ENCODE measurements at places on chromosomes 1 and 21.

- no peak for DNase-seq
These were observed 979 bp downstream of the PIGM start for GRCh38 chr1:160030657-160031364.

- DNase-seq: no peak
These were observed 4.2 kb upstream of the OTUD3 start for GRCh38 chr1:19877821-19878636.

DNA sequence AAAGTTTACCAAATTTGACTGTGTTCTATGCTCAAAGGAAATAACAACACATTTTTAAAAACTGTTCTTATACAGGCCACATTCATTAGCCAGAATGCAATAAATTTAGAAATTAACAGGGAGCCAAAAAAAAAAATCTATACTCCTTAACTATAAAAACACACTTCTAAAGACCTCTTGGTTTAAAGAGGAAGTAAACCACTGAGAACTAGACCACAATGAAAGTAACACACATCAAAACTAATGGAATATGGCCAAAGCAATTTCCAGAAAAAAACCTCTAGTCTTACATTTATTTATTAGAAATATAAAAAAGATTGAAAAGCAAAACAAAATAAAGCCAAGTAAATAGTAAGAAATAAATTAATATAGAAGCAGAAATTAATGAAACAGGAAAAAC is 48.9 kb upstream of the GADD45A start:
- no peak for DNase-seq

- no peak for DNase-seq
These were observed 2.4 kb downstream of the ACTA1 start for GRCh38 chr1:229431284-229432115.

GRCh38 chr1:8410791-8411190 is 92.9 kb downstream of the SLC45A1 start:
- peak; percentile 62 for DNase-seq

- DNase-seq: no peak
These were observed 6.2 kb upstream of the KLF18 start for GRCh38 chr1:44147582-44147981.

GRCh38 chr1:180921386-180921785 is 8.7 kb downstream of the KIAA1614 start:
- DNase-seq: no peak

- DNase-seq: peak; percentile 71
These were observed 46.0 kb upstream of the POFUT2 start for GRCh38 chr21:45333583-45334121.

DNA sequence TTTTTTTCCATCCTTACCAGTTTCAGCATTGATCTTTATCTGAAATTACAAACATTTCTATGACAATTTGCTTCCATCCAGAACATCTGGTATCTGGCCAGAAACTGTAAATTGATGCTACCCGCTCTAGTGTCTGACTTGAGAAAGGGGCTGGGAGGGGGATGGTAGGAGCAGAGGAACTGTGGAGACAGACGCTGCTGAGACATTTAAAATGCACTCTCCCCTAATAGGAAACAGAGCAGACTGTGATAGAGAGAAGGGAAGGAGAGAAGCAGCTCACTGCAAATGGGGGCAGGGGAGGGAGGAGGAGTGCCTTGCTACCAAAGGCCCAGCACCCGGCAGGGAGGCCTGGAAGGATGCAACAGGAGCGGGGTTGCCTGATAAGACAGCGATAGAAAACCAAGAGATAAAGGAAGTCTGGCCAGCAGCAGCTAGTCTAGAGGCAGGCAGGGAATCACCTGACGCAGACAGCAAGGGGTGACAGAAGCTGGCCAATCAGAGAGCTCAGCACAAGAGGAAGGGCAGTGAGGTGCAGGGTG is 195.5 kb upstream of the NFIA start:
- DNase-seq: peak; percentile 16

DNA sequence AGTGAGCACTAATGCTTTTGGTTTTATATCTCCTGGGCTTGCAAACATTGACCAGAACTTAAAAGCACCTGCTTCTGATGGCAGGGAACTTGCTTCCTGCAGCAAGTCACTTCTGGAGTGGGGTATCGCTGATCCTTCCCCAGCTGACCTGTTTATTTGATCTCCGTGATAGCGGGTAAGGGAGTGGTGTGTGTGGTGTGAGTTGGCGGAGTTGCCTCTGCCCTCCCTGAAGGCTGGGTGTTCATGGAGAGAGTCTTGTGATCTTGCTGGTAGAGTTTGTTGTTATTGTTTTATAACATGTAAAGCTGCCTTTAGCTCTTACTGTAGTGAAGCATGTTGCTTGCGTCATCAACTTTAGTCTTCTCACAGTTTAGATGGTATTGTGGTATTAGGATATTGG is 3.9 kb downstream of the MFN2 start:
- DNase-seq: no peak

DNA sequence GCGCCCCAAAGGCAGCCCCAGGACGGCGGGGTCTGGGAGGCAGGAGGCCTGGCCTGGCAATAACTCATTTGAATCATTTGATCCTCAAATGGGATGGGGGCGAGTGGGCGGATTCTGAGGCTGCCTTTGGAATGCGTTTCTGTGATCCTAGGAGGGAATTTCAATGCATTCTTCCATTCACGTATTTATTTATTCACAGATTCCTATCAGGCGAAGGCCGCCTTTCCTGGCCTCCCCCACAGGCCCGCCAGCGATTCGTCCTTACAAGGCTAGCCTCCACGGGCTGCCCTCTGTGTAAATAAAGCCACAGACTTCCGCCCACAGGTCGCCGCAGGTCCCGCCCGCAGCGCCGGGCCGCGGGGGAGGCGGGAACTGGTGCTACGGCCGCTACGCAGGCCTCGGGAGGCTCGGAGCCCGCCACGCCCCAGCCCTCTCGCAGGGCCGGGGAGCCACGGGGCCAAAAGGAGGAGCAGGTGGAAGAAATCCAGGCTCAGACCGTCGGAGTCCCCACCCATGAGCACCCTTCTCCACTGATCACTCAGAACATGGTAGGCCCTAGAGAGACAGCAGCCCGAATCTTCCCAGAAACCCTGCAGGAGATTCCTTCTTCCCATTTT is 31.3 kb upstream of the JUN start:
- DNase-seq: peak; percentile 91

DNA sequence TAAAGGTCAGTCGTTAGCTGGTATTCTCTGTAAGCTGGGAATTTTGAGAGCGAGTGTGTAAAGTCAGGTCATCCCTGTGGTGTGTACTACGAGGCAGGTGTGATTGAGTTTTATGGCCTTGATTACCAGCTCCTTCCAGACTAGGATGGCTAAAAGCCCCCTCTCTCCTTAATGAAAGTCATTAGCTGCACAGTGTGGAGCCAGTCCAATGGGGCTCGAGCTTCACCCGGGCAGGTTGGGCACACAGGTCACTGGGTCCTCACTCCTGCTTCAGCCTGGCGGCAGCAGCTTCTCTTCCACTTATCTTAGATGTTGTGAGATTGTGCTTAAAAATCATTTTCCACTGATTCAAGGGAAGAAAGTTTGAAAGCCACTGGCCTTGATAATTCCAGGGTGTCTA is 3.0 kb downstream of the DMRTB1 start:
- no peak for DNase-seq

GRCh38 chr1:90340606-90341005 is 345.7 kb downstream of the ZNF326 start:
- peak; percentile 3 for DNase-seq

GRCh38 chr1:186073697-186074096 is 301.4 kb downstream of the TPR start:
- no peak for DNase-seq

- no peak for DNase-seq
These were observed 10.8 kb upstream of the NFASC start for GRCh38 chr1:204859861-204860267.
